Inflammatory macrophage (primary cell): ENCODE measurements at places on chromosomes 3 and 15.

GRCh38 chr15:91356083-91356482, 256.0 kb downstream of the SV2B start:
- DNase-seq = no peak

- no peak for DNase-seq
Observed at GRCh38 chr3:192399767-192400166, 327.6 kb downstream of the FGF12 start.

DNA sequence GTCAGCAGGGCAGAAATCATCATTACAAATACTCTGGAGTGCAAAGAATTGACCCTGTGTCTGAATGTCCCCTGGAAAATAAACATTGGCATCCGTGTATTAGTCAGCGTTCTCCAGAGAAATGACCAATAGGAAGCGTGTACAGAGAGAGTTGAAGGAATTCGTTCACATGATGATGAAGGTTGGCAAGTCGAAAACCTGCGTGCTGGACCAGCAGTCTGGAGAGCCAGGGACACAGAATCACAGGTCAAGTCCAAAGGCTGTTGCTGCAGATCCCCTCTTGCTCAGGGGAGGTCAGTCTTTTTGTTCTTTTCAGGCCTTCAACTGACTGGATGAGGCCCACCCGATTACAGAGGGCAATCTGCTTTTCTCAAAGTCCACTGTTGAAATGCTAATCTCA, 16.6 kb downstream of the GP9 start:
- no peak for DNase-seq

DNA sequence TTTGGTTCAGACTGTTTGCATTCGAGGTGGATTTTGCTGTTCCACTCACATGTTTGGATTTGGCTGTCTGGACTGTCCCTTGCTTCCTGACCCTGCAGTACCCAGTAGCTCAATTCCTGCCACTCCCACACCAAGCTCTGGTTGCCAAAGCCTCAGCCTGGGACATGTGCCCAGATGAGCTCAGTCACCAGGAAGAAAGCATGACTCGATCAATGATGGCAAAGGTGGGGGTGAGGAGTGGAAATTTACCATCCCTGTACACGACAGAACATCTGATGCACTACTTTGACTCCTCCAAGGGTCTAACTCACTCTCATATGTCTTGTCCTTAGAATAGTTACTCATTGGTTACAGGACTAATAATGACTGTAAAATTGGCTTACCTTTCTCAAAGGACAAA, 45.2 kb downstream of the ZNF385D start:
- DNase-seq = no peak

DNA sequence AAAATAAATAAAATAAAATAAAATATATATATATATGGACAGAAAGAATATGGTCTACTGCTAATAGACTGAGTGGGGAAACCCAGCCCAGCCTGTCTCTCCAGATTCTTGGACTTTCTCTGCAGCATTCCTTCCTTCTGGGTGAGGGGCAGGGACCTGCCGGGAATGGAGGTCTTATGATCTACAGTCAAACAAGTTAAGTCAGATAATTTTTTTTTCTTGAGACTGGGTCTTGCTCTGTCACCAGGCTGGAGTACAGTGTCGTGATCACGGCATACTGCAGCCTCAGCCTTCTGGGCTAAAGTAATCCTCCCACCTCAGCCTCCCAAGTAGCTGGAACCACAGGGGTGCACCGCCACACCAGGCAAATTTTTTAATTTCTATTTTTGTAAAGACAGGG, 33.5 kb upstream of the ZNF774 start:
- DNase-seq = no peak

DNA sequence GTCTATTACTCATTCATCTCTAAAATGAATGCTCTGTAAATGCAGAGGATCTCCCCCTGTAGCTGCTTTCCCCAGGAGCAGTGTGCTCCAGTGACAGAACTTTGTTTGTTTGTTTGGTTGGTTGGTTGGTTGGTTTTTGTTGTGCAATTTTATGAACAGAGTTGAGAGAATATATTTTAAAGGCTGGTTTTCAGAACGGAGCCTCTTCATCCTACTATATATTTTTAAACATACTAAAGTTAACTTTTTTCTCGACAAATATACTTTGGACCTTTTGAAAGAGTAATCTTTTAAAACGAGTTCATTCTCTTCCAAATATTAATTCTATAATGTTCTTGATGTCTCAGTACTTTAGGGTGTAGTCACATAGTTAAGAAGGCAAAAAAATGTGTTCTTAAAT, 20.2 kb downstream of the RYR3 start:
- DNase-seq = no peak

- no peak for DNase-seq
Observed at GRCh38 chr3:16174976-16175901, 759 bp downstream of the GALNT15 start.

GRCh38 chr3:124999317-124999716, 56.5 kb downstream of the HEG1 start:
- DNase-seq = no peak

DNA sequence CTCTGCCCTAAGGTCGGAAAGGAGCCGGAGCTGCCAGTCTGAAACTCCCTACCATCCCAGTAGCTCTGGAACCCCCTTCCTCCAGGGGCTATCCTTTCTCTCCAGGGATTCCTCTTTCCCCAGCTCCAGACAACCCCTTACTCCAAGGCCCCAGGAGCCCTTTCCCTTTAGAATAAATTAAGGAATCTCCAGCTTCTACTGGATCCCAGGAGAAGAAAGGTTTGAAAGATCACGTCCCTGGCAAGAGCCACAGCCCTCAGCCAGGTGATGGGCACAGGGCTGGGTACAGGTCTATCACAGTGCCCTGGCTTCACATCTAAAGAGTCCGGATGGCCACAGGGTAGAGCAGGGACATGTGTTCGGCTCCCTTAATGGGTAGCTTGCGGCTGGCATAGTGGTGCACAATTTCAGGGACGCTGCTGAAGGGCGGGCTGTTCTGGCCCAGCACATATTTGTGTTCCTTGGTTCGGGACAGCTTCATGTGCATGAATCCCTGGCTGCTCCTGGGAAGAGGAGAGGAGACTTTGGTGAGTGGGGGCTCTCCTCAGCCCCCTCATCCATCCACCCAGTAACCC, 20.0 kb downstream of the SHF start:
- no peak for DNase-seq

DNA sequence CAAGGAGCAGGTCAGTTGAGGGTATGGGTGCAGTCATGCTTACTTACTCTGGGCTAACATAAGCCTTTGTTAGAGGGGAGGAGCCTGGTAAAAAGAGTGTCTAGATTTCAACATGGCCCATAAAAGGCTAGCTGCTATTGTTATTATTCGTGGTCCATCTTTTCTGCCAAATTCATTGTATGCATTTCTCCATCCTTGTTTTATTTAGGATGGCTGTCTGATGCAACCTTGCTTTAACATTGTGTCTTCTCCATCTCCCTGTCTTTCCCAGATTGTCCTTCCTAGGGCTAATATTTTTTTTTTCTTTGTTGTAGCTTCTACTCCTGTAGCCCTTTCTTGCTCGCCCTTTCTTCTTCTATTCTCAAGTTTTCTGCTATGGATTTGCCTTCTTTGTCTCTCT, 12.6 kb downstream of the RBMS3 start:
- DNase-seq = no peak

- DNase-seq = no peak
Observed at GRCh38 chr15:79090487-79091203, at the start of gene RASGRF1. Gene RASGRF1 (minus strand): TSS chr15:79090780. CDS start chr15:79090498, 282 bp downstream.

DNA sequence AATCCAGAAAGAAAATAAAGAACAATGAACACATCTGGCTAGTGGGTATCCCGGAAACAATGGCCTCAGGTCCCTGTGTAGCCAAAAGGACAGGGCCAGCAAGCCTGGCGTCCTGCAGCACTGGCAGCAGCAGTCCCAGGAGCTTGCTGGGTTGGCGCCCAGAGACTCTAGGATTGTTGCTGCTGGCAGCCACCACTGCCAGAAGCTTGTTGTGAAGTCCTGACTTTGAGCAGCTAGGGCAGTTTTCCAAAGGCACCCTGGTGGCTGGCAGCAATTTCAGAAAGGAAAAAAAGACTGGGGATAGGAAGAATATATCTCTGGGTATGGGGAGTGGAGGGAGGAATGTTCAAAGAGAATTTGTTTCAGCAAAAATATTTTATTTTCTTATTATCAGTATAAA, 11.3 kb downstream of the SHQ1 start:
- DNase-seq = no peak

- DNase-seq = peak; percentile 34
Observed at GRCh38 chr3:30227571-30228301, 378.7 kb upstream of the TGFBR2 start.

DNA sequence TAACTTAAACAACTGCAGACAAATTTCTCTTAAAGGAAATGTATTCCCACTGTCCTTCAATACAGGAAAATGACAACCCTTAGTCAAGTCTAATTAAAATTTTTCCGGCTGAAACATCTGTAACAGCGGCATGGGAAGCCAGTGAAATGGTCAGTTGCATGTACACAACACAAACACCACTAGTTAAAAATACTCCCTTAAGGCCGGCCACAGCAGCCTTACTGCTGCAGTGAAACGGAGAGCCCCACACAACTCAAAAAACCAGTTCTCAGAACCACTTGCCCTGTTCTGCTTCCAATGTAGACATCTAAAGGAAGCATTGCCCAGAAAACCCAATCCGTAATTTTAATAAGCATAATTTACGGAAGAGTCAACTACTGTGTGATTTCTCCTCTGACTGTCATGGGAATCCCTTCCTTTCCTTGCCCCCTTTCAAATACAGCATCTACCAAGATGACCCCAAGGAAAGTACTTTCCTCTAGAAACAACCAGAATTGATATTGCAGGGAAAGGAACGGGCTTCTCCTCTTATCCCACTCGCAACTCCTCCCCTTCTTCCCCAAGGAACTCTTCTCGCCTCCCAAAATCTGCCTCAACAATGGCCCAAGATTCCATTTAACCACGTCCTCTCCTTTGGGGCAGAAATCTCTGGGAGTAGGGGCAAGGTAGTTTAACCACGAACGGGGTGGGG, 1.6 kb downstream of the FBN1 start:
- DNase-seq = no peak

- DNase-seq = peak; percentile 3
Observed at GRCh38 chr3:84439476-84439875, 519.3 kb upstream of the CADM2 start.

DNA sequence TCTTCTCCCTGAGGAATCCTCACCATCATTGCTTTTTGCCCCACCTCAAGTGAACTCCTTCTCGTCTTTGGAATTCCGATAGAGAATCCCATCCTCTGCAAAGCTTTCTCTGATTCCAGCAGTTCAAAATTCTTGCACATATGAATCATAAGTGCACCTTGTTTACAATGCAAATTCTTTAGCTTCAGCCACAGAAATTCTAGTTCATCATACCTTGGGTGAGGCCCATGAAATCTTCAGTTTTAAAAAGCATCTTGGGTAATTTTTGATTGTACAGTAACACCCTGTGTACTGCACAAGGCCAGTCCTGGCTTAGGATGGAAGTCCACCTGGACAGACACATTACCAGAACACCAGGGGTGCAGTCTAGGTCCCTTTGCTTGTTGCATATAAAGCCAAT, 30.8 kb downstream of the MDFIC2 start:
- DNase-seq = no peak

DNA sequence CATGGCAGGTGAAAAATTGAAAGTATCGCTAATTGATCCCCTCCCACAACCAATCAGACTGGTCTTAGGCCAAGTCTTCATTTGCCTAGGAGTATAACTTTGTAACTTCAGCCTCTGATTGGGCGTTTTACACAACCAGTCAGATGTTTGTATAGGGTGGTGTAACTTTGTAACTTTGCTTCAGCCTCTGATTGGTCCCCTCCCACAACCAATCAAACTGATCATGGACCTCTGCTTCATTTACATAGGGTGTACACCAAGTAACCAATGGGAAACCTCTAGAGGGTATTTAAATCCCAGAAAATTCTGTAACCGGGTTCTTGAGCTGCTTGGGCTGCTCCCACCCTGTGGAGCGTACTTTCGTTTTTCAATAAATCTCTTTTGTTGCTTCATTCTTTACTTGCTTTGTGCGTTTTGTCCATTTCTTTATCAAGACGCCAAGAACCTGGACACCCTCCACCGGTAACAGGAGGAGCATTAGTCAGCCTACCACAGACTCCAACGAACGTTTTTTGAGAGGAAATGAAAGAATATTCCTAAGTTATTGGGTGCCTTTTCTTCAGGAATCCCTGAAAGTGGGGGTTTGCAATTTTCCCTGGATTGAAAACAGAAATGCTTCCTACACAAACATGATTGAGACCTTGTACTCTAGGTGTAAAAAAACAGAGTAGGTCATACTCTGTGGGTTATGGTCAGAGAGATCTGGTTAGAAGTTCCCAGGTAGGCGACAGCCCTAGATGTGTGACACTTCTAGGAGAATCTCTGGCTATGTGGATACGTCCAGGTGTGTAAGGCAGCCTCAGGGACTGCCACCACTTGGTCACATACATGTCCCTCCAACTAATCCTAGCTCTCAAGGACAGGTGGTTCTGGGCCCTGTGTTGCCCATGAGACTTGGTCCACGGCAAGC, 5.5 kb upstream of the SACM1L start:
- no peak for DNase-seq

DNA sequence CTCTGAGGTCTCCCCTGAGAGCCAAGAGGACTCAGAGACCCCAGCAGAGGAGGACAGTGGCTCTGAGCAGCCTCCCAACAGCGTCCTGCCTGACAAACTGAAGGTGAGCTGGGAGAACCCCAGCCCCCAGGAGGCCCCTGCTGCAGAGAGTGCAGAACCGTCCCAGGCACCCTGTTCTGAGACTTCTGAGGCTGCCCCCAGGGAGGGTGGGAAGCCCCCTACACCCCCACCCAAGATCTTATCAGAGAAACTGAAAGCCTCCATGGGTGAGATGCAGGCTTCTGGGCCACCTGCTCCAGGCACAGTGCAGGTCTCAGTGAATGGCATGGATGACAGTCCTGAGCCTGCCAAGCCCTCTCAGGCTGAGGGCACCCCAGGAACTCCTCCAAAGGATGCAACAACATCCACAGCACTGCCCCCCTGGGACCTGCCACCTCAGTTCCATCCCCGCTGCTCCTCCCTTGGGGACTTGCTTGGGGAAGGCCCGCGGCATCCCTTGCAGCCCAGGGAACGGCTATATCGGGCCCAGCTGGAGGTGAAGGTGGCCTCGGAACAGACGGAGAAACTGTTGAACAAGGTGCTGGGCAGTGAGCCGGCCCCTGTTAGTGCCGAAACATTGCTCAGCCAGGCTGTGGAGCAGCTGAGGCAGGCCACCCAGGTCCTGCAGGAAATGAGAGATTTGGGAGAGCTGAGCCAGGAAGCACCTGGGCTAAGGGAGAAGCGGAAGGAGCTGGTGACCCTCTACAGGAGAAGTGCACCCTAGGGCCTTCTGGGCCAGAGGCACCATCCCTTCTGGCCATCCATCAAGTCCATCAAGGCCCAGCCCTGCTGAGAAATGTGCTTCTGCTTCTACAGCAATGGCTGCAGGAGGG, 23.6 kb downstream of the PLEKHO2 start:
- no peak for DNase-seq

DNA sequence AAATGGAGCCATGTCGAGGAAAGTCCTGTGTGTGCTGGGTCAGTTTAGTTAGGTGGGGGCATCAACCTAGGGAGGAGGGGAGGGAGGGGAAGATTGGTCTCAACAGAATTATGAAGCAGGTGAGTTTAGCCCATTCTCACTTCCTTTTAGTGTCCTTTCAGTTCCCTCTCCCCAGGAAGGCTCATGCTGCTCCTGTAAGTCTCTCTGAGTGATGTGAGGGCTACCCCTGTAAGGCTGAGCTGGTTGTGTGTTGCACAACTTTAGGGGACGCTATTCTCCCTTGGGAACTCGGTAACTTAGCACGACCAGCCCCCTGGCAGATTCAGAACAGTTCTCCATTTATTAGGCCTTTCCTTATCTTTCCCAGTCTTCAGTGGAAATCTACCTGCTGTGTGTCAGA, 21.2 kb downstream of the IL5RA start:
- no peak for DNase-seq

GRCh38 chr15:64781299-64781698, 5.9 kb upstream of the RBPMS2 start:
- no peak for DNase-seq
